ENCODE measurements at places on chromosomes 11 and 22.

- DNase-seq, result no peak
Observed at GRCh38 chr11:106681435-106681834, 336.8 kb downstream of the GUCY1A2 start.

DNA sequence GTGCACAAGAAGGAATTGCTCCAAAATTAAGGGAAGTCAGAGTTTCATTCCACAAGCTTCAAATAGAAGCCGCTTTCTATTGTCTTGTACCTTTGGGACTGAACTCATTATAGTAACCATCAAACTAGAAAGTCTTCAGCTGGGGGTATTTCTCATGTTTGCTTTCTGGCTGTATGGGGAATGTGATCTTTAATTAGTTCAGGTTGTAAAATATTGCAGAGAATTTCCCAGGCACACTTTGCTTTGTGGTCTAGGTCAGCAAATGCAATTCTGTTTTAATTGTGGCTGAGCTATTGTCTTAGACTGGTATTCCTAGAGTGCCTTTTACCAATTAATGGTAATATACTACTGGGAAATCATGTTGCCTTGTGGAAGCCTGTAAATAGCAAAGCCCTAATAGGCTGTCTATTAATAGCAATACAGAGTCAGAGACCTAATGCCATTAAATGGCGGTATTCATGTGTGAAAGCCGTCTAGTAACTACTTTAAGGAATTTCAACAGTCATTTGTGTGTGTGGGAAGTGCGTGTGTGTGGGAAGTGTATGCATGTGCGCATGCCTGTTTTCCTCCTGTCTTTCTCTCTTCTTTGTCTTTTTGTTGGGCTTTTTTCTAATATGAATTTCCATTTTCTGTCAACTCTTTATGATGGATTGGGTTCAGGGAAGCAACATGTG is 276.6 kb downstream of the FAT3 start:
- no peak for DNase-seq

GRCh38 chr11:79937676-79938334 is 497.0 kb upstream of the TENM4 start:
- DNase-seq, result no peak

GRCh38 chr22:49936973-49937757 is 18.7 kb downstream of the CRELD2 start:
- DNase-seq, result no peak

GRCh38 chr11:129041611-129042018 is 98.9 kb upstream of the TP53AIP1 start:
- no peak for DNase-seq

GRCh38 chr11:76626266-76626665 is 44.3 kb downstream of the LRRC32 start:
- DNase-seq, result no peak

DNA sequence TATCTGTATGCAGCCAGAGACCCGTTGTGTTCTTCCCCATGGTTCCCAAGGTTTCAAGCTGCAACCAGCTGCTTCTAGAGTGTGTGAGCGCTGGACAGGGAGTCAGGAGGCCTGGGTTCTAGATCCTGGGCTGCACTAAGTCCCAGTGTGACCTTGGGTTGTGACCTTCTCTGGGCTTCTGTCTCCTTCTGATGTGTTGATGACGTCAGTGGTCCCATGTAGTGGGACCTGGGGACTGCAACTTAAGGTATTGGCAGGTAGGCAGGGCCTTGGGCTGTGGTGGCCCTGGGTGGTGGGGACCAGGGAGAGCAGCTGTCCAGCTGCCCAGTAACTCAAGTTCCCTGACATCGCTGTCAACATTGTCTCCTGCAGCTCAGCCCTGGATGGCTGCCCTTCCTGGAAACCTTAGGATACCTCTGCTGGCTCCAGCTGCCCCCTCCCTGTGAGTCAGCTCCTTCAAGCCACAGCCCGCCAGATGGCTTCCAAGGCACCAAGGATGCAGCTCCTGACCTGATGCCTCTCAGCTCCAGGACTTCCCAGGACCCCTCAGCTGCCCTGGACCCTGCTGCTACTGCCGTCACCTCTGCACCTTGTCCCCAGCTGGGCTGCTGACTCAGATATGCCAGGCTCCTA is 1.3 kb upstream of the PVALB start:
- no peak for DNase-seq

GRCh38 chr11:45930951-45931570 is 8.6 kb downstream of the LARGE2 start:
- no peak for DNase-seq

- peak; percentile 49 for DNase-seq
Observed at GRCh38 chr11:108654994-108655631, 9.8 kb upstream of the DDX10 start.

DNA sequence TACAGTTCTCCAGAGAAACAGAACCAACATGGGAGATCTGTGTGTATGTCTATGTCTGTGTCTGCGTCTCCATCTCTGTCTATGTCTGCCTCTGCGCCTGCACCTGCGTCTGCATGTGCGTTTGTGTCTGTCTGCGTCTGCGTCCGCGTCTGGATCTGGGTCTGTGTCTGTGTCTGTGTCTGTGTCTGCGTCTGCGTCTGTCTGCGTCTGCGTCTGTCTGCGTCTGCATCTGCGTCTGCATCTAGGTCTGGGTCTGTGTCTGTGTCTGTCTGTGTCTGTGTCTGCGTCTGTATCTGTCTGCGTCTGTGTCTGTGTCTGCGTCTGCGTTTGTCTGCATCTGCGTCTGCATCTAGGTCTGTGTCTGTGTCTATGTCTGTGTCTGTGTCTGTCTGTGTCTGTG is 88.4 kb upstream of the SLC22A12 start:
- DNase-seq, result no peak

GRCh38 chr22:39343259-39344045 is 6.3 kb upstream of the SYNGR1 start:
- peak; percentile 79 for DNase-seq

DNA sequence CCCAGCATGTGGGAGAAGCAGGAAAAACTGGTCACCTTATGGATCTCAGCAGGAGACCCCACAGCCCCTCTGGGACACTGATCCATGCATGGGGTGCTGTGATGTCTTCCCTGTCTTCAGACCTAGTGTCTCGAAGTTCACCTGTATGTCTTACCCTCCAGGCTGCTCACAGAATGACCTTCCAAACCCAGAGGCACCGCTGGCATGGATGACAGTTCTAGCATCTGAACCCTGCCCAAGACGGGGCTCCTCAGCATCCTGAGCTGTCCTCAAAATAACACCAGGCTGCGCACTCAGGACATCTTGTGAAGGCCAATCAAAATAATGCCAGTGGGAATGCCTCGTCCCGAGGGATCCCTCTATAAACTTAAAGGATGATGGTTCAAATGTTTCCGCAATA is 824.9 kb downstream of the TBC1D22A start:
- no peak for DNase-seq

DNA sequence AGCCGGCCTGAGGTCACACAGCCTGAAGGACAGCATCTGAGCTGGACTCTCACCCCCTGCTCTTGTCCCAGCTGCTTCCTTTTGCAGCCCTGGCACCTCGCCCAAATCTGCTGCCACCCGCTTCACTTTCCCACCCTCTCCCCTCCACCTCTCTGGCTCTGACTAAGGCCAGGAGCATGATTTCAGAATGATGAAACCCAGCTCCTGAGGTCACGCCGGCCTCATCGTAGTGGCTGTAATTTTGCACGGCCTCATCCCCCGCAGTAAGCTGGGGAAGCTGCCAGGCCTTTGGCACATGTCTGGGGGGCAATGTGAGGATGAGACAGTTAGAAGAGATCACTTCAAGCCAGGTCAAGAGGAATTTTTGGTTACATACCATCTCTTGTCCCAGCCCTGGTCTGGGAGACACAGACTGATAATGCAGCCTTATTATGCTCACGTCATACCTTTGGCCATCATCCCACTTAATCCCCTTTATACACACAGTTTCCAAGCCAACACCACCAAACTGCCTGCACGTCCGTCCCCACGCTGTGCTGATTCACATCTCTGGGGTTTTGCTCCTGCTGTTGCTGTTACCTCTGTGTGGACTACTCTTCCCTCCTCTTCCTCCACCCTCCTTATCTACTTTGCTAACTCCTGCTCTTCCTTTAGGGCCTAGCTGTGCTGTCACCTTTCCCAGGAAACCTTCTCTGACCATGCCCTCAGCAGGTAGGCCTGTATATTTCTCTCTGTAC is 58.1 kb downstream of the CHRDL2 start:
- DNase-seq, result peak; percentile 79

DNA sequence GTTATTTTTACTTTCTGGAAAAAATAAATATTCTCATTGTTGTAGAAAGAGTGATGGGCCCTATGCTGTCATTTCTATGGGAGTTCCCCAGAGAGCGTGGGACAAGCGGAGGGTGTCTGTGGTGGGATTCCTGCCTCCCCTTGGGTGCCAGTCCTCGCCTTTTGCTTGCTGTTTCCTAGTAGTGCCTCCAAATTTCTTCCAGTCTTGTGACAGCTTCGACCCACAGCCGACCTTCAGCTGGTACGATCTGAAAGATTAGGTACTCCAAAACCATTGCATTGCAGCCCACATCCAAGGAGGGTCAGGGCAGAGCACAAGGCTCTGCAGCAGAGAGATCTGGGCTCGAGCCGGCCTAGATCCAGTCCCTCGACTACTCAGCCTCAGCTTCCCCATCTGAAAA is 58.9 kb upstream of the EMID1 start:
- DNase-seq, result no peak

DNA sequence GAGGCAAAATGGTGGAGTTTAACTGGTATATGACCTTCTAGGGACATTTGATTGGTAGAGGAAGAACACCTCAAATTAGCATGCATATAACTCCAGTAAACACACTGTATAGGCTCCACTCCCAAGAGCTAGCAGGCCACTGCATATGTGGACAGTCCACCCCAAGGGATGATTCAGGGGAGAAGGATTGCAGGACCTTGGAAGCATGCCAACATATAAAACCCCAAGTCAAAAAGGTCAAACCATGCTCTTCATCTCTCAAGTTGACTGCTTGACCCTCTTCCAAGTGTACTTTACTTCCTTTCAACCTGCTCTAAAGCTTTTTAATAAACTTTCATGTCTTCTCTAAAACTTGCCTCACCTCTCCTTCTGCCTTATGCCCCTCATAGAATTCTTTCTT is 459.9 kb upstream of the CCDC179 start:
- DNase-seq, result no peak

DNA sequence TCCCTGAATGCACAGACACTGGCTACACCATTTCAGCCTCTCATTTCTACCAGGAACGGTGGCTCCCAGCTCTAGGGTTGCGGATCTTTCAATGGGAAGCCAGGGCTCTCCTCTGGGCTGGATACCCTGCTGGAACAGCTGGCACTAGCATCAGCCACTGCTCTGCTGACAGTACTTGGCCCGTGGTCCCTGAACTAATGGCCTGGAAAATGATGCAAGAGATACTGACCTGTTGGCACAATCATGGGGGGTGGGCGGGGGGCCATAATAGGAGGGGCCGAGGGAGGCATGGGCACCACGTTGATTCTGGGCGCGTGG is 10.7 kb upstream of the TBC1D10A start:
- DNase-seq, result no peak

DNA sequence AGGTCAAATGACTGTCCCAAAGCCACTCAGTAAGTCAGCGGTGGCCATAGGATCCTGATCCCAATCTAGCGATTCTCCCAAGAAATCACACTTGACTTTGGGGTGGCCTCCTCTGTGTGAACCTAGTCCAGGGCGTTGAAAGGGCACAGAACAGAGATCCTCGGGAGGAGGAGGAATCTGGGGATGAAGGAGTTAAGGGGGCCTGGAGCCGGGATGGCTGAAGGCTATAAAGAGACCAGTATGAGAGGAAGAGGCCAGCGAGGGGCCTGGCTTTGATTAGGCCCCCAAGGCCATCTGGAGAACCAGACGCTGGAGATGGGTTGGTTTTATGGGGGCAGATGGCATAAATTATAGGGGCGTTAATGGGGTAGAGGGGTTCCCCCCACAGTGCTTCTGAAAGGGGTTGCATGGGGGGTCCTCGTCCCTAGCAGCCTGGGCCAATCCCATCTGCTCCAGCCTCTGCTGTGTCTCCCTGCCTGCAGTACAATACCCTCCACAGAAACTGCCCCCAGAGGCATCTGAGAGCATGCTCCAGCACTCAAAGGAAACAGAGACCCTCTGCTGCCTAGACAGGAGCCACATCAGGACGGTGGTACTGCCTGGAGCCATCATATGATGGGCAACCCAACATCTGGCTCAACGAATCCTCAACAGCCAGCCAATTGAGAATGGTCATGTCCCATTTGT is 35.2 kb upstream of the TRIM29 start:
- no peak for DNase-seq

DNA sequence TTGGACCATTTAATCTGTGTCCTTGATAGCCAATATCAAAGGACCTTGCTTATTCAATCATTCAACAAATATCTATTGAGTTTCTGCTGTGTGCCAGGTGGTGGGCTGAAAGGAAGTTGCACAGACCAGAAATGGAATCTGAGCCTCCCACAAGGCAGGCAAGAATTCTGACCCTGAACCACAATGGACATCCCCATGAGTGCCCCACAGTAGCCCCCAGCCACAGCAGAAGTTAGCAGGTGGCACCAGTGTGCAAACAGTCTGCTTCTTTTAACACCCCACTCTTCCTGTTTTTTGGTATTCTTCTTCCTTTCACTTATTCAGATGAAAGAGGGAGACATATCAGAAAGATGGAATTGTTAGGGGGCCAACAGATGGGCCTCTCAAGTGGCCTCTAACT is 12.2 kb upstream of the SERPING1 start:
- peak; percentile 25 for DNase-seq

DNA sequence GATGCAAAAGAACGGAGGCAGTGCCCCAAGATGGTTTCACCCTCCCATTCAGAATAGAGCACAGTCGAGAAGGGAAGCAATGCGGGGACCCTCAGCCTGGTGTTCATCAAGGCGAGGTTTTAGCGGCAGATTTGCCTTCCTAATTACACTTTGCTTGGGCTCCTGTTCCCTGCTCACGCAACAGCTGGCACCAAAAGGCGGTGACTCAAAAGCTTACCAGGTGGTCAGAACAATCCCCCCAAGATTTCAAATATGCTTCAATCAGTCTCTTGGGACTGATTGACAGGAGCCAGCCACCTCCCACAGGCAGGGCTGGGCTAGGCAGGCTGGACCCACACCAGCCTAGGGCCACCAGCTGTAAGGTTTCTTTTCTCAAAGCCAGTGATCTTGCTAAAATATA is 14.2 kb downstream of the IGSF9B start:
- DNase-seq, result no peak

- no peak for DNase-seq
Observed at GRCh38 chr11:28524098-28524497, 415.9 kb downstream of the METTL15 start.

All from suppressor macrophage (primary cell).